ENCODE measurements at places on chromosomes 4 and X.

DNA sequence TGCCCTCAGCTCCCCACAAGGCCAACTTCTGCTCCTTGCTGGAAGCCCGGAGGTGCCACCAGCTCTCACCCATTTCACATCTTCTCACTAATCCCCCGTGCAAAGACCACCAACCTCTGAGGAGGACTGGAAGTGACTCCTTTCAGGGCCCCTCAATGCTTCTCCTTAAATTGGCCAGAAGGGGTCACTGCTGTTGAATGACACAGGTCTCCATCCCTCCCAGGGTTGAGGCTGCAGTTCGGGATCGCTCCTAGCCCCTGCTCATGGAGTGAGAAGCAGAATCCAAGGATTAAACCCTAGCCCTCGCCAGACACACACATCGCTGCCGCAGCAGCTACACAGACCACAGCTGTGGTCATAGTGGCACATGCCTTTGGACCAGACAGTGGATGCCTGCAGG is 279.5 kb upstream of the TAPT1 start:
- no peak overlapping the region for H3K4me3 ChIP-seq
- no peaks in the 10 kb centered on the region for H3K36me3 ChIP-seq
- no peak overlapping the region for H3K27ac ChIP-seq

GRCh38 chr4:55609393-55609866 is 17.4 kb upstream of the PDCL2 start:
- H3K27ac ChIP-seq: no peak overlapping the region
- no peaks in the 10 kb centered on the region for H3K27me3 ChIP-seq
- H3K4me3 ChIP-seq: no peak overlapping the region
- H3K4me1 ChIP-seq: no peaks in the 10 kb centered on the region
- DNase-seq: no peak

DNA sequence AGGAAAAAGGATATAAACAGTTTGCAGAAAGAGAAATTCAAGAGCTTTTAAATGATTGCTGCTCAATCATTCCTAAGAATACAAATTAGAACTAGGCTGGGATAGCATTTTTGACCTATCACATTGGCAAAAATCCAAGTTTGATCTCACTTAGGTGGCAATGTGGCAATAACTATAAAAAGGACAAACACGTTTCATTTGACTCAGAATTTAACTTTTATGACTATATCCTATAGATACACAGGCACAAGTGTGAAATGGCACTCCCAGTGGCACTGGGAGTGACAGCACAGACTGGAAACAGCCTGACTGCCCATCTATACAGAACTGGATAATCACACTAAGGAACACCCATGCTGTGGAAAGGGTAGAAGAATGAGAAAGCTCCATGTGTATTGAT is 11.1 kb downstream of the CENPU start:
- no peak overlapping the region for H3K4me3 ChIP-seq
- H3K27ac ChIP-seq: no peak overlapping the region
- H3K36me3 ChIP-seq: no peaks in the 10 kb centered on the region

DNA sequence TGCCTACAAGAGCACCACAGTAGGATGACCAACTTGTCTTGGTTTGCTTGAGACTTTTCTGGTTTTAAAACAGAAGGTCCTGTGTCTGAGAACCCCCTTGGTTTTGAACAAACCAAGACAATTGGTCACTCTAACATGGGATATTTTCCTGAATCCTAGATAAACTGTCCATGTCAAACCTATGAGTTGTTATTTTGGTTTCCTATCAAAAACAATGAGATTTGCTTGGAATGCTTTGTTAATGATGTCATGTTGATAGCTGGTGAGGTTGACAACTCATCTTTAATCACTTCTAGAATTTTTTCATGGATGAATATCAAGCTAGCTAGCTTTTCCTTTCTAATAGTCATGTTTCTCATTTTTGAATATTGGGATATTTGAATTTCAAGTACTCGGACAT is 518.3 kb upstream of the ARX start:
- H3K27ac ChIP-seq: no peak overlapping the region
- no peaks in the 10 kb centered on the region for H3K4me1 ChIP-seq
- H3K4me3 ChIP-seq: no peak overlapping the region
- no peaks in the 10 kb centered on the region for H3K27me3 ChIP-seq
- no peaks in the 10 kb centered on the region for H3K36me3 ChIP-seq
- no peak for DNase-seq

GRCh38 chr4:1245481-1246051 is 3.4 kb downstream of the CTBP1 start:
- H3K36me3 ChIP-seq: no peaks in the 10 kb centered on the region
- no peaks in the 10 kb centered on the region for H3K27me3 ChIP-seq
- no peak overlapping the region for H3K4me3 ChIP-seq
- H3K27ac ChIP-seq: peak overlapping the region; percentile 95
- peaks cover 50% of the 10 kb centered on the region for H3K4me1 ChIP-seq

- no peaks in the 10 kb centered on the region for H3K27me3 ChIP-seq
- H3K4me3 ChIP-seq: no peak overlapping the region
- H3K27ac ChIP-seq: no peak overlapping the region
- H3K36me3 ChIP-seq: no peaks in the 10 kb centered on the region
These were observed 3.9 kb downstream of the KIT start for GRCh38 chr4:54661686-54662085.
